ENCODE measurements at places on chromosomes 12 and 14.

GRCh38 chr12:100554608-100555077 lies 18.8 kb upstream of the GAS2L3 start:
- DNase-seq: peak; percentile 75

DNA sequence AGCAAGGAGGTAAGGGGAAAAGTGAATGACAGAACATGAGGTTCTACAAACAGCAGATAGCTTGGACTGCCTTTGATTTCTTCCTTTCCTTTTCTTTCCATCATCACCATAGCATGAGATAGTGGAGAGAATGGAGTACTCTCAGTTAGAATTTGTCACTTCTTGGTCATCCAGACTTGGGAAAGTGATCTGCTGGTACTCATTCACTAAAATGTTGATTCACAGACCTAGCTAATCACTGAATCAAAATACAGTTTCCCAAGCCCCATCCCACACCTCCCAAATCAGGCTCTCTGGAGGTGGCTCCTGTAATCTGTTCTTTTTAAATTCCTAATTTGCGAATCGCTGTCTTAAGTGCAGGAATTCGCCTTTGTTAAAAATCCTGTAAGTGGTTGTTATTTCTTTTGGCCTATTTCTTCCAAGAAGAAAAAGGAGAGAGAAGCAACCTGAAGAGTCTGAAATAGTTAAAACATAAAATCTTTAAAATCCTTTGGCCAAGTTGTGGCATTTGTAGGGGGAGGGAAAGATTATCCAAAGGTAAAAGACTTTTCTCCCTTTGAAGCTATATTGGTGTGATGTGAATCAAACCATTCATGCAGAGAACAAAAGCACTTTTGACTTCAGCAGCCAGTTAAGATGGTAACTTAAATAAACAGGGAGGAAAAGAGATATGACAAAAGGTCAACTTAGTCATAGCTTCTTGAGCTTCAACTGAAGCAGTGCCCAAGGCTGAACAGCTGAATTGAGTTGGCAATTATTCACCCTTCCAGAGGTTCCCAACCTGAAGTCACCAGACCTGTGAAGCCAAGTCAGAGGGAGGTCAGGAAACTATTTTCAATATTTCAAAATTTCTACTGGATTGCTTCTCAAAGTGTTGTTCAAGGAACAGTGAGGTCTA lies 255.1 kb upstream of the KRR1 start:
- DNase-seq: no peak

DNA sequence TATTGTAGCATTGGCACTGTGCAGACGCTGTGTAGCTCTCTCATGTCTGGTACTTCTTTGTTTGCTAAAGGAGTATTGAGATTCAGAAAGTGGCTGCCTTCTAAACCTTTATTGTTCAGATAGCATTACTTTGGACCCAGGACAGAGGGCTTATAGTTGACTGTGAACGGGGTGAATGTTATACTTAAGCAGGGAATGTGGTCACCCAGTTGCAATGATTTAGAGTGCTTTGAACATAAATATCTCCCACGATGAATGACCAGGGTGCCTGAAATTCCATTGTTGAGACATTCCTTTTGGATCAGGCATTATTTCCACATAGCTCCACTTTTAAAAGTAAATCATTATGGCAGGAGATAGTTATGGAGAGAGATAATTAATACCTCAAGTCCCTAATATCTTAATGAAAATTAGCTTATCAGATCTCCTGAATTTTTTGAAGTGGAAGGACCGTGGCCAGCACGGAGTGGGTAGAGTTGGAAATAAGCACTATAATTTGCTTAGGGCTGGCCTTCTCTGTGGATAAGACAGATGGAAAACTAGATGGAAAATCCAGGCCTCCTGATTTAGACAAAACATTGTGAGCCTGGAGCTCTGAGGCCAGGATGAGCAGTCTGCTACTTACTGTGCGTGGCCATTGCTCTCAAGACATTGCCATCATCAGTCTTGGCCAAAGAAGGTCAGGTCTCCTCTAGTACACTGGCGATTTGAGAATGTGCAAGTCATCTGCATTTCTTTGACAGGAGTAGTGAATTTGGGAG lies 114.5 kb downstream of the ETV6 start:
- DNase-seq: no peak

GRCh38 chr12:19483727-19484126 lies 44.4 kb downstream of the AEBP2 start:
- no peak for DNase-seq

- DNase-seq: no peak
Observed at GRCh38 chr14:106069804-106070625, 543.6 kb downstream of the TMEM121 start.

DNA sequence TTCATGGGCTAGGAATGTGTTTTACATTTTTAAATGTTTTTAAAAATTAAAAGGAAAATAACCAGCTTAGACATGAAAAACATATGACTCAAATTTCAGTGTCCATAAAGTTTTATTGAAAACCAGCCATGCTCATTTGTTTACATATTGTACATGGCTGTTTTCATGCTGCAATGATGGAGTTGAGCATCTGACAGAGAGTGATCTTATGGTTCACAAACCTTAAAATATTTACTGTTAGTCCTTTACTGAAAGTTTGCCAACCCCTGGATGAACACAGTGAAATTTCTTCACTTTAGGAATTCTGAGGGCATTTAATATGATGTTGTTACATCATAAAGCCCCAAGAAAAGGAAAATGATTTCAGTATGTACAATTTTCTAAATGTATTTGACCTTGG lies 16.1 kb downstream of the RASSF9 start:
- DNase-seq: no peak

DNA sequence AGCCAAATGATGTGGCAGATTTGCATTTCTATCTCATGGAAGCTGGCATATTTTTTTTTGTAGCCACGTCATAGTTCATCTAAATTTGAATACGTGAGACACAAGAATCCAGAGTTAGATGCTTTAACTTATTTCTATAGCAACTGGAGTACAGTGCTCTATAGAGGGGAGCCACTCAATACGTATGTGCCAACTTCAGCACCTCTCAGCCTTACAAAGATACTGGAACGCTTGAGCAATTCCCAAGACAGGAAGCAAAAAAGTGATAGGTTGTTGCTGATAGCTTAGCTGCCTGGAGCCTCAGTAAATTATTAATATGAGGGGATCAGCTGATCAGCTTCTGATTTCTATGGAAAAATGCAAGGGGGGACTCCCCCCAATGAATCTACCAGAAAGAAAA lies 24.1 kb upstream of the PELI2 start:
- no peak for DNase-seq

DNA sequence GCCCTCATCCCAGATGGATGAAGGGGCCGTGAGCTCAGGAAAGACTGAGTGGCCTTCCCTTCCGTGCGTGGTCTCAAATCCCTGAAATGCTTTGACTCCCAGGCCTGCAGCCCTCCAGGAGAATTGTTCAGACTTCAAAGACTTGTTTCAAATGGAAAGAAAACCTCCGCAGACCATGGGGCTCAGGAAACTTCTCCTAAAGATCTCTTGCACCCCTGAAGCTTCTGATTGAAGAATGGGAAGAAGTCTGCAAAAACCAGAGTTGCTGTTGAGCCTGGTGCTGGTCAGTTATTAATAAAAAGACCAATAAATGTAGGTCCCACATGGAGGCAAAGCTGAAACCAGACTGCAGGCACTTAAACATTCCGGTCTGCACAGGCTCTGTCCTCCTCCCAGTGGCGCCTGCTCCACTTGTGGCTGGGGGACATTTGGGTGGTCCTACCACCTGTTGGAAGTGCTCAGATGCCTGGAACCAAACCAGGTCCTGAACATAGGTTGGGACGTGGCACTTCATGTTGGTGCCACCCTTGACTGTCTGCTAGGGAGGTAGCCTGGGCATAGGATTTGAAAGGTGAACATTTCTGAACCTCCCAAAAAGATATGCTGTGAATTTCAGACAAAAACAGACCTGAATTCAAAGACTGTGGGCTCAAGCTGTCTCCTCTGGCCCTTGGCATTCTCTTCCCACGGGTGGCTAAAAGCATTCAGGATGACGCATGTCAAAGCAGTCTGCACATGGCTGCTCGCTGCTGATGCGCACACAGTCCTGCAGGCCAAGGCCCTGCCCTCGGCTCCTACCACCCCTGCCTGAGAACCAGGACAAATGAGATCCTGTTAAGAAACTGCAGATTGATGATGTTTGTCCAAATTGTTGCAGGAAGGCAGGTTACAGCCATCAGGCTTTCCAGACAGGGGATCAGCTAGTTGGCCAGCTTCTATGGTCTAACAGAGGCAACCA lies 36.2 kb upstream of the MEG3 start:
- DNase-seq: no peak

GRCh38 chr12:70692681-70693288 lies 55.6 kb upstream of the PTPRB start:
- DNase-seq: no peak

GRCh38 chr12:48901278-48901677 lies 24.0 kb downstream of the FKBP11 start:
- no peak for DNase-seq

Measured in globus pallidus (tissue), 1 donor.